ENCODE measurements at places on chromosomes 12 and 14. TPM values are rescaled to one million over a fixed set of nuclear protein-coding genes. Genes with fewer than 3 reads are reported as not detected.
A peak's percentile ranks its signal among the peaks of the same experiment; 100 is the strongest.

Gene PDE3A
- 20.5 TPM for total RNA-seq

Gene CCDC38
- not detected for total RNA-seq

DNA sequence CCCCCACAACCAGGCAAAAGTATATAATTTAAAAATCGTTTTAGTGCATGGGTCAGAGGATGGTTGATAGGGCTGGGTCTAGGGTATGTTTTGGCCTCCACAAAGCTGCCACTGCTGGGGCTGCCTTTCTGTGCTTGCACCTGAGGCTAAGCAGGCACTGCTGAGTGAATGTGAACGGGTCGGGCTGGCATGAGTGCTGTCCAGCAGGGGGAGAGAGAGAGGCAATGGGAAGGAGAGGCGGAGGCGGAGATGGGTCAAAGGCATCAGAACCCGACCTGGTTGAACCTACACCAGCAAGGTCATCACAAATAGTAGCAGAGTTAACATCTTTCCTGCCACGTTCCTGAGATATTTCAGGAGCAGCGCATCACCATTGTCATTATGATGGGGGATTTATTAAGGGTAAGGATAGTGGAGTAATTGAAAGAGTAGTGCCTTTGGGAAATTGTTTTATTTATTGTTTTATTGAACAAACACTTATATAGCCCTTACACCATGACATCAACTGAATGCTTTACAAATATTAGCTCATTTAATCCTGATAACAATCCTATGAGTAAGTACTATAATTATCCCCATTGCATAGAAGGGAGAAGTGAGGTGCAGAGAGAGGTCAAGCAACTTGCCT is 5.8 kb upstream of the NRXN3 start:
- DNase-seq = peak; percentile 31

- no peak for DNase-seq
Observed at GRCh38 chr12:110555577-110556406, 27.3 kb downstream of the PPTC7 start.

DNA sequence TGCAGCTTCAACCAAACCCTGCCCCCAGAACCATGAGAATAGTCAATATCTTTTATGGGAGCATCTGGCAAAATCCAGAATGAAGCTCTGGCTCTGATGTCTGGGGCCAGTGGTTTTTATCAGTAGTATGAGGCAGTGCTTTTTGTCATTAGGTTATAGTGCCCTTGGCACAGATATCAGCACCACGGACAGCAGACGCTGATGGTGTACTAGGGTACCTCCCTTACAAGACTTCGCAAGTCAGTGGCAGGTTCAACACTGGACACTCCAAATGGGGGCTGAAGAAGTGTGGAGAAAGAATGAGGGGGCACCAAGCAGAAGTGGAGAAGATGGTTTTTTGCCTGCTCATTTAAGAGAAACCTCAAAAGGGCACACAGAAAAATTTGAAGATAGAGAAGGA is 68.2 kb upstream of the E2F7 start:
- DNase-seq = peak; percentile 7

GRCh38 chr14:76833011-76833410 is 6.8 kb downstream of the LRRC74A start:
- DNase-seq = no peak

- DNase-seq = no peak
Observed at GRCh38 chr12:103181366-103182152, 224.1 kb downstream of the ASCL1 start.

Measured in body of pancreas (tissue), 4 donors.